Epithelial cell of esophagus (primary cell): ENCODE measurements at places on chromosomes 6 and 20.
A peak's percentile ranks its signal among the peaks of the same experiment; 100 is the strongest.

DNA sequence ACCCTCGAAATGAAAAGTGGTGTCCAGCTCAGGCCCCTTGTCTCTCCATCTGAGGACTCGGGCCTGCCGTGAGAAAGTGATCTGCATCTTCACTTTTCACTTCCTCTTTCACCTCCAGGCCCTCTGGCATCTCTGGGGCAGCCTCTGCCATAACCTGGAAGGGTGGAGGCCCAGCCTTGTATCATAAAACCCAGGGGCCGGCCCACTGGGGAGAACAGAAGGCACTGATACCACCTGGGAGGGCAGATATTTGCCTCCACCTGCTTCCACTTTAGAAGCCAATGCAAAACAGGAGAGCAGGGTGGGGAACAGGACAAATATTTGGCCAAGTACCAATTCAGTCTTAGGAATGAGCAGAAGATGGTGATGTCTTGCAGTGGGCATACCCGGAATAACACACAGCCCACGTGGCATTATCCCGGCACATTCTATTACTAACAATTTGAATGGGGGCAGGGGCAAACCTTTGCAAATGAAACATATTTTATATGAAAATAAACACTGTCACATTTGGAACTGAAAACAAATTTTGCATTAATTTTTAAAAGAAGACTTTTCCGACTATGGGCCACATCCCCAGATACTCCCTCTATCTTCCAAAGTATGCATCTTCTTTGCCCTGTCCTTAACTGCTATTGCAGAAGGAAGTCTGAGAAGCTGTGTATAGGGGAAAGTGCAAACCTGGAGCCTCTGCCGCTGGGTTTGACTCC lies 69.2 kb upstream of the TBC1D7 start:
- DNase-seq, result no peak

GRCh38 chr20:50258790-50259483 lies 68.3 kb downstream of the CEBPB start:
- DNase-seq, result no peak

GRCh38 chr20:32539817-32540675 lies 45.1 kb downstream of the NOL4L start:
- DNase-seq, result peak; percentile 38

GRCh38 chr6:31775184-31775583 lies 1.9 kb downstream of the VWA7 start:
- peak; percentile 35 for DNase-seq

DNA sequence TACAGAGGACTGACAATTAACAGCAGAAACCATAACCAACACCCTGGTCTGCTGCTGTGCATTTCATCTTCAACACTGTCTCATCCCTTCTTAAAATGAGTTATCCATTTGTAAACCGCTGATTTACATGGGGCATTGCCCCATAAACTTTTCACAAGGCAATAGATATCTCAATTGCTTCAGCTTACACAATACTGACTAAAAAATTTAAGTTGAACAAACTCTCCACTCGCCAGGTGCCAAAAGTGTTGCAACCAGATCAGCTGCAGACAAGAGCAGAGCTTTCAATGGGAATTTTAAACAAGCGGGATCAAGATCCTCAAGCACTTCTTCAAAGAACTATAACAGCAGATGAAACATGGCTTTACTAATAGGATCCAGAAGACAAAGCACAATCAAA lies 183.0 kb downstream of the TASP1 start:
- DNase-seq, result peak; percentile 38

GRCh38 chr6:75283907-75284631 lies 523 bp downstream of the TMEM30A start:
- DNase-seq, result no peak

DNA sequence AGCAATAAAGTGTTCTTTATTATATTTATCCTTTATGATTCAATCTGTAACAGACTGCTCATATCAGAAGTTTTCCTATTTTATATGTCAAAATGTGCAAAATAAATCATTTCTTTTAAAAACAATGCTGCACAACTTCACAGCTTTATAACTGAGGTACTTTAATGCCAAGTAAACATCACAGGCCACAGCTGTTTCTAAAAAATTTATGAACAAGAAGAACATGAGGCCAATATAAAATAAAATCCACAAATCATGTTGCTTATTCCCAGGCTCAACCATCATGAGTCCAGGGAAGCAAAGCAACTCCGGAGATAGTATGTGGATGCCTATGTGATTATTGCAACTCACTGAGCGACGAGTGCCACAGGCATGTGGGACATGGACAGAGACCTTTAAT lies 195.5 kb downstream of the ISM1 start:
- no peak for DNase-seq
